Adipocyte (in vitro differentiated cells): ENCODE measurements at places on chromosomes 5 and 9.

DNA sequence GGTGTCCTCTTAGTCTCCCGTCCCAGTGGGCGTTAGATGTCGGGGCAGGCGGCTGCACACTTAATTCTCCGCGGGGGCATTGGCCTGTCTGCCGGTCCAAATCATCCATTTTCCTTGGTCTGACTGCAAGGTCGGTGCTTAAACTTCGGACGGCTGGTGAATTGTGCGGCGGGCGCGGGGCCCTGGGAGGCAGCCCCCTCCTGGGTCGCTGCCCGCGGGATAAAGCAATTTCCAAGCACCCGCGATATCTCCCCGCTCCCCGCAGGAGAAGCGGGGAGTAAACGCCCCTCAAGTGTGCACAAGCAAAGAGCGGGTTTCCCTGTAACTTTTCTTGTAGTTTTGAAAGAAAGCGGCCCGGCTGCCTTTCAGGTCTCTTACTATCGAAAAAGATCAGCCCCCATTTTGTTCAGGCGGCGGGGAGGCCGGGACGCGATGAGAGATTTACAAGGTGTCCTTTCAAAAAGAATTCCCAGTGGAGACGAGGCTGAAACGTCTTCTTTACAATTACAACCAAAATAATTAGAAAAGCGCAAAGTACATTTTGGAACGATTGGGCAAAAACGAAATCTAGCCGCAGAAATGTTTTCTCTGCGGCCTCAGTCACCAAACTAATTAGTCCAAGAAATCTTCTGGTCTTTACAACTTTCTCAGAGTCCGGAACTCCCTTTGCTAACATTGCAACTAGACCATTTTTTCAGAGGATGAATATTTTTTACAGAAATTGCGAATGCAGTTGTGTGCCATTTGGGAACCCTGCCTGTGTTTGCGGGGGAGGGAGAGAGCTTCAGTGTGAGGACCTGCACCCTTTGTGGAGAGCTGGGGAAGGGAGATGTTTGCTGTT is 1.8 kb downstream of the IRX1 start:
- no peak for DNase-seq

DNA sequence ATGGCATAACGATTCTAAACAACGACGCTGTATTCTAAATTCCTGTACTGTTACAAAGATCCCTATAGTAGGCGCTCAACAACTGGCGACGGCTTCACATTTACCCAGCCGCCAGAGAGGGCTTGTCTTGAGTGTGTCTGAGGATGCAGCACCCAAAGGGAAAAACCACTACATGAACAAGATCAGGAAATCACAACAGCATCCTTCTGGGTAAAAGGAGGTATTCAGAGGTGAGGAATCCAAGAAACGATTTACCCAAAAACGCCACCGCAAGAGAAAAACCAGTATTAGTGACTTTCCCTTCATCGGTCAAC is 711 bp downstream of the TTC33 start:
- peak; percentile 92 for DNase-seq

DNA sequence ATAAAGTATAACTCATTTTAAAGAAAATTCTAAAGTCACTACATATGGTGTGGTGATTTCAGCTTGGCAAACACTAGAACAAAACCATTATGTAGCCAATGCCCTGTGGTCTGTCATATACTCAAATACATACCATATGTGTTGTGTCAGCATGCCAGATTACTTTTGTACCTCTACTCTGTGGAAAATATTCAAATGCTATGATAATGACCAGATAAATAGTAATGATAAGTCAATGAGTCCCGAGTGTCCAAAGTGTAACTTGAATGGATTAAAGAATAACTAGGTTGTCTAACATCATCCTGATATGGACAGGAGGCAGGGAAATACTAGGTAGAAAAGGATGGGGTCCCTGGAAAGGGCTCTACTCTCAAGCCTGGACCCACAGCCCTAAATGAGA is 58.0 kb upstream of the IL6ST start:
- DNase-seq, result peak; percentile 8

- no peak for DNase-seq
Measured at GRCh38 chr9:33731142-33731541, 64.2 kb upstream of the PRSS3 start.

GRCh38 chr9:122403381-122404000 is 32.7 kb downstream of the PTGS1 start:
- DNase-seq, result peak; percentile 61

GRCh38 chr5:107290780-107291398 is 379.8 kb downstream of the EFNA5 start:
- no peak for DNase-seq

- peak; percentile 63 for DNase-seq
Measured at GRCh38 chr9:70324963-70325362, 66.2 kb downstream of the SMC5 start.

- no peak for DNase-seq
Measured at GRCh38 chr9:123470121-123470782, 114.3 kb downstream of the CRB2 start.

DNA sequence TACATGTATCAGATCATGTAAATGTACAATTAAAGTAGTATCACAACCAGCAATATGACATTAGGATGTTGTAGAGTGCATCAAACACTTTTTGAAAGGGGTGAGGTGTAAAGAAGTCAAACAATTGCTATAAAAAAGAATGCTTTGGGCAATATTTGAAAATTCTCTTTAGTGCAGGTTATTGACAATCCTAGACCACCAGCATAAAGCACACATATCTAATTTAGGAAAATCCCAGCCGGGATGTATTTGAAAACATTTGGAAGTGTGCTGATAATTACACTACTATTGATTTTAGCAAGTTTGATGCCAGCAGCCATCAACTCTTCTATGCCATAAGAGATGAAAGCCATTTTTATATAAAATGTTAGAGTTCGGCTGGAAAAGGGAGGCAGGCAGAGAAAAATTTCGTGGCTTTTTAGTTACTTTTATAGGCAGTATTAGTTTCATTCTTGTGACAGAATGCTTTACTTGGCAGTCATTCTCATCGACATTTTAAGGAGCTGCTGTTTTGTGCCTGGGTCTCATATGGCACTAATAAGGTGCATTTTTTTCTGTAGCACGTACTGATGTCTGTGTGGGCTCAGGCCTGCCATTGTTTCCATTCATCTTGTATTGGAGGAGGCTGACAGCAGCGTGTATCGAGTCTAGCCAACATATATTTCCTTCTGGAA is 285.7 kb downstream of the AOPEP start:
- DNase-seq, result peak; percentile 64

GRCh38 chr9:95499847-95500246 is 16.9 kb downstream of the PTCH1 start:
- DNase-seq, result peak; percentile 45

- no peak for DNase-seq
Measured at GRCh38 chr9:127742435-127743088, 7.5 kb upstream of the TOR2A start.

- DNase-seq, result no peak
Measured at GRCh38 chr9:80072451-80072850, 500.7 kb downstream of the TLE4 start.

DNA sequence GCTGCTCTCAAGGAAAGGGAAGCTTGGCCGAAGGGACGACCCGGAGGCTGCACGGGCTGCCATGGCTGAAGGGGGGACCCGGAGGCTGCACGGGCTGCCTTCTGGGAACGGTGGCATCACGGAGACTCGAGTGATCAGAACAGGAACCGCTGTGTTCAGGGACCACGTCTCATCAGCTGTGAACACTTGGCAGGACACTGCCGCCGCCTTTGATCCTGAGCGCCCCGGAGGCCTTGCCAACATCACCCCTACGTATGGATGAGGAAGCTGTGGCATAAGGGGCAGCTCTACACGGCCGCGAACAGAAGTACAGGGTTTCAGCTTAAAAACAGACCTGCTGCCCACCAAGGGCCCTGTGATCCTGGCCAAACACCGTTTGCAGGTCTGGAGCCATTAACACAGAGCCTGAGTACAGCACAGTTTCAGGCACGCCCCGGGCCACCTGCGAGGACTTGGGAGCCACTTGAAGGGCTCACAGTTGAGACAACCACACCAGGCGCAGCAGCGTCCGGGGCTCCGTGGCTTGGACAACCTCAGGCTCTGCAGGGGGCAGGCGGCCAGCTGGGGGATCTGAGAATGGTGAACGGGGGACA is 23.9 kb upstream of the TERT start:
- no peak for DNase-seq

DNA sequence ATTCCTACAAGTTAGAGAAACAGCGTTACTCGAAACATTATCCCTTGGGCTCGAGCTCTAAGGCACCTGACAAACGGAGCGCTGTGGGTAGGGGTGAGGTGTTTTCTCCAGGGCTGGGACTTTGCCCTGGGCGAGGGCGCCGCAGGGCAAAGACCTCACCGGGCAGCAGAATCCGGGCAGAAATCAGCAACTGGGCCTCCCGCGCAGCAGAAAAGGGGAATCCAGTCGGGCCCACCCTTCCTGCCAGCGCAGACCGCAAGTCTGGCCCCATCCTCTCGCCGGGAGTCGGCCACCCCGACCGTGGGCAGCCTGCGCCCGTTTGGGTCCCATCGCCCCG is 430 bp upstream of the MSH3 start:
- peak; percentile 12 for DNase-seq

DNA sequence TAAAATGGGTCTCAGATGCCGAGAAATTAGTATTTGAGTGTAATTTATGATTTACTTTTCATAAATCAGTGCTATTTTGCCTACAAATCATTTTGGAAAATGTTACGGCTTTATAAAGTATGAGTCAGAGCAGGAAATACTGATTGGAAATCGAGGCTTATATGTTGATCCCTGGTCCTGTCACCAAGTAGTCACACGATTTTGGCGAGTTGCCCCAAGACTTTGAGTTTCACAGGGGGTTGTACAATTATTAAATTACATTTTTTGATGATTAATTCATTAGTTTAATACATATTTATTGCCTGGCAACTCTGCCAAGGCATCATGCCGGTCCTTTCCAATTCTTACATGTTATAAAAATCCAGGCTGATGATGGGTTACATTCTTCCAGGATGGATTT is 443.9 kb upstream of the KLF4 start:
- DNase-seq, result no peak

DNA sequence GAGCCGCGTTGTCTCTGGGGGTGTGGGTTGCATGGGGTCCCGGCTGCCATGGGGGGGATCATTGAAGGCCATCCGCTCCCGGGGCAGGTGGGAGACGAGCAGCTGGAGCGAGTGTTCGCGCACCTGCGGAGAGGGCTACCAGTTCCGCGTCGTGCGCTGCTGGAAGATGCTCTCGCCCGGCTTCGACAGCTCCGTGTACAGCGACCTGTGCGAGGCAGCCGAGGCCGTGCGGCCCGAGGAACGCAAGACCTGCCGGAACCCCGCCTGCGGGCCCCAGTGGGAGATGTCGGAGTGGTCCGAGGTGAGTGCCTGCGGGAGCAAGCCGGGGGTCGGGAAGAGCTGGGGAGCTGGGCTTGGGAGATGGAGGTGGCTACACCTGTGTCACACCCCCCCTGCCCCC is 33.7 kb downstream of the ADAMTSL2 start:
- no peak for DNase-seq

DNA sequence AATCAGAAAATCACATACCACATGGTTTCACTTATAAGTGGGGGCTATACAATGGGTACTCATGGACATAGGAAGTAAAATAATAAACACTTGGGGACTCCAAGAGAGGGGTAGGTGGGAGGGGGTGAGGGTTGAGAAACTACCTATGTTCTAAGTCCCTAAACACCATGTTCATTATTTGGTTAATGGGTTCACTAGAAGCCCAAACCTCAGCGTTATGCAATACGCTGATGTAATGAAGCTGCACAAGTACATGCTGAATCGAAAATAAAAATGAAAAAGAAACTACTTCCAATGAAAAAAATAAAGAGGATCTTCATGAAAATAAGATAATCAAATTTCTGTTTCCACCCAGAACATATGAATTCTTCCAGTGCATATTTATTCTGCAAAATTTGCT is 208.5 kb downstream of the TMEM161B start:
- no peak for DNase-seq

DNA sequence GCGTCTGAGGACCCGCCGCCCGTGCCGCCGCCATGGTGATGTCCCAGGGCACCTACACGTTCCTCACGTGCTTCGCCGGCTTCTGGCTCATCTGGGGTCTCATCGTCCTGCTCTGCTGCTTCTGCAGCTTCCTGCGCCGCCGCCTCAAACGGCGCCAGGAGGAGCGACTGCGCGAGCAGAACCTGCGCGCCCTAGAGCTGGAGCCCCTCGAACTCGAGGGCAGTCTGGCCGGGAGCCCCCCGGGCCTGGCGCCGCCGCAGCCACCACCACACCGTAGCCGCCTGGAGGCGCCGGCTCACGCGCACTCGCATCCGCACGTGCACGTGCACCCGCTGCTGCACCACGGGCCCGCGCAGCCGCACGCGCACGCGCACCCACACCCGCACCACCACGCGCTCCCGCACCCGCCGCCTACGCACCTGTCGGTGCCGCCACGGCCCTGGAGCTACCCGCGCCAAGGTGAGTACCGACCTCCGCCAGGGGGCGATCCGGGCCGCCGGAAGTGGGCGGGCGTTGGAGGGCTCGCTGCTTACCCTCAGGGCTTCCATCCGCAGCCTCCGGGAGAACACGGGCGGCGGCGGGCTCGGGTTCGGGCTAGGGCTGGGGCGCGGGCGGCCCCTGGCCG is 8.5 kb downstream of the PRR7 start:
- DNase-seq, result peak; percentile 84

GRCh38 chr5:69134126-69134525 is 32.8 kb upstream of the CCNB1 start:
- DNase-seq, result no peak

DNA sequence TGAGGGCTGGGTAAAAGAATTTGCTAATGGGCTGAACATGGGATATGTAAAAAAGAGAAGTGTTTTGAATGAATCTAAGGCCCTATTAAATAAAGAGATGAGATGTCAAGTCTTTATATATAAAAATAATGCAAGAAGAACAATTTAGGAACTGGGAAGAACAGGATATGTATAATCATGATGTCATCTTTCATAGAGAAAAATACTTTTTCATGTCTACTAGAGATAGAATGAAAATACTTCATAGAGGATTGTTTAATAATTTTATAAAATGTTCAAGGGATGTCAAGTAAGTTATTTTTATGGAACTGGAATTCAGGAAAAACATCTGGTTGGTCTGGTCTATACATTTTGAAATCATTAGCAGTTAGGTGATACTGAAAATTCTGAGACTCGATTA is 799.0 kb upstream of the CTNND2 start:
- DNase-seq, result no peak

DNA sequence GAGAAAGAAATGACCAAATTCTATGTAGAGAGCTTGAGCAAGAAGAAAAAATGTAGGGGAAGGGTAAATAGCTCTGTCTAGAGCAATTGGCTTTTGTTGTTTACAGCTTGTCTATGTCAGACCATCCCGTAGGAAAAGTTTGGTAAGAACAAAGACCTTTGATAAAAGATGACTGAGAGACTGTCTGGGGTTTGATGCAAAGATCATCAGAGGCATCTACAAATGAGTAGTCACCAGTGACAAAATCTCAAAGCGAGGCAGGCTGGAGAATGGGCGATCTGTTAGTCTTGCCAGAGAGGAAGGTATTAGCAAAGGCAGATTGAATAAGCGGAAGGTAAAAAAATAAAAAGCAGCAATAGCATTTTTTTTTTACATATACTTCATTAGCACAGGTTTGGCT is 125.0 kb upstream of the RASGRF2 start:
- no peak for DNase-seq

- no peak for DNase-seq
Measured at GRCh38 chr9:2418619-2419018, 203.0 kb upstream of the VLDLR start.

- DNase-seq, result peak; percentile 82
Measured at GRCh38 chr9:83622939-83623678, at the start of gene IDNK. Gene IDNK (plus strand): TSS chr9:83623143. CDS start chr9:83623172, 29 bp downstream.

GRCh38 chr5:173243831-173244305 is 8.9 kb upstream of the NKX2-5 start:
- DNase-seq, result no peak
